Cardiac fibroblast (primary cell): ENCODE measurements at places on chromosomes 5 and 9.

- no peak for DNase-seq
These were observed 102.3 kb upstream of the CPEB4 start for GRCh38 chr5:173785866-173786265.

DNA sequence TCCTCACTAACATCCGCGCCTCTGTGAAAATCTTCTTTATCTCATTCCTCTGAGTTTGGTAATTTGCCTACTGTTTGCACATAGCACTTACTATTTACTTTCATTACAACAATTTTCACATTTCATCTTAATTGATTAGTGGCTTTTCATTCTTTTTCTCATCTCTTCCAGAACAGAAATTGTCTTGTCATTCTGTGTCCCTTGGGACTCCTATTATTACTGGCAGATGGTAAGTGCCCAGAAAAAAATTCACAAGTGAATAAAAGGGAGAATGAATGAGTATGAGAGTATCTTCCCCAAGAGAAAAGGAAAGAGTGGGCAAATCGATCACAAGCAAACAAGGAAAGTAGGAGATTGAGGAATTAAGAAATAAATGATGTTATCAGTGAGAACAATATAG is 876.1 kb downstream of the TLE4 start:
- DNase-seq: no peak

DNA sequence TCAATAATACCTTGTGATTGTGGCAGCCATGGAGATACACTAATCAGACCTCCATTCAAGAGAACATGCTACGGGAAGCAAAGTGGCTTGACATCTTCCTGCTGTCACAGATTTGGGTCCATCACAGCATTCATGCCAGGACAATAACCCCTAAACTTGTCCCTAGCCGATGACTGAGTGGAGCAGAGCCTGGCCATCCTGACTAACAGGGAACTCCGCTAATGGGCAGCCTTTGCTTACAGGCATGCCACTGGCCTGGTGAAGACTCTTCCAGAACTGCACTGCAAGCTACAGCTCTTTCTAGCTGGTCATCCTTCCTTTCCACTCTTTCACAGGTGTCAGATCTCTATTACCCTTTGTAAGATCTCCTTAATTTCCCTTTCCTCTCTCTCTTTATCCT is 16.0 kb downstream of the FAM174A start:
- DNase-seq: no peak

GRCh38 chr5:78362220-78362619 is 1.8 kb downstream of the SCAMP1 start:
- no peak for DNase-seq

GRCh38 chr5:165757791-165758190 is 2252.4 kb downstream of the MAT2B start:
- DNase-seq: no peak

DNA sequence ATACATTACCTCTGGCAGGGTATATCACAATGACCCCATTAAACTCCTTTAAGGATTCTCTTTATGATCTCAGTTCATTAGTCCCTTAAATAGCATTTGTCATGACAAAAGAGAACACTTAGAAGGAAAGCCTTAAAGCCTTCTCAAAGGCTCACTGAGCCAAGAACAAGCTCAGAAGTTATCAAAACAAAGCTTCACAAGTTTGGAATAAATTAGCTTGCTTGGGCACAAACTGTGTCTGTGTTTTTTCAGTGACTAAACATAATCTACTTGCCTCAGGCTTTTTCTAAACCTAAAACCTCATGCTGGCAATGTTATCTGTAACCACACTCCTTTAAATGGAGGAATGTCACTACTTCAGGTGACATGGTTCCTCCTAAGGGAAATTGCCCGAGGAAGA is 1114.9 kb upstream of the C9orf72 start:
- no peak for DNase-seq

DNA sequence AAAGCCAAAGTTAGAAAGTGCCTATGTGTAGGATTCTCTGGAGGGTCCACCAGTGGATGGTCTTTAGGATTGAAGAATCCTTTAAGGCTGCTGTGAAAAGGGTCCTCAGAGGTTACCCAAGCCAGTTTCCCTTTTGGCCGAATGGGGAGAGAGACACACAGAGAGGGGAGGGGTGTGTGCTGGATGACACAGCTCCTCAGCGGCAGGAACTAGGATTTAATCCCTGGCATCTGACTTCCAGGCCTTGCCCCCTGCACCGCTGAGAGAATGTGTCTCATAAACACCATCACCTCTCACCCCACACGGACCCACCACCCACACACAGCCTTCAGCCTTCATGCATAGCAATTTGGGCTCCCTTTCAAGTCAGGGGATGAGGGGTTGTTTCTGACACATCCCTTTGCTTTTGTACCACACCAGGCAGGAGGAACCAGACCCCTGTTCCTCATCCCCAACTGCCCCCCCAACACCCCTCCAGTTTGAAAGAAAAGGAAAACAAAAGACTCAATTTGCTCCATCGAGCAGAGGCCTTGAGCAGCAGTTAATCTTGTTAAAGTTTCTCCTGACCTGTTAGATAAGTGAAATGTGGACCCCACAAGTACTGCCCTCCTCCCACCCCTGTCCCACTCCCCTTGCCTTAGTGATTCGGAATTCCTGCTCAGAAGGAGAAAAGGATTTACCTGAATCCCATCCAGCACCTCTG is 4.0 kb downstream of the PAPPA start:
- DNase-seq: peak; percentile 66

GRCh38 chr5:123099514-123100151 is 10.6 kb downstream of the PRDM6 start:
- no peak for DNase-seq

GRCh38 chr9:113341712-113342410 is 1.8 kb upstream of the WDR31 start:
- no peak for DNase-seq
